Adipose tissue (tissue), 3 donors: ENCODE measurements at places on chromosomes 7 and 10. TPM values are rescaled to one million over a fixed set of nuclear protein-coding genes. Genes with fewer than 3 reads are reported as not detected.

HTR5A gene
- polyA plus RNA-seq: not detected

RPEL1 gene
- polyA plus RNA-seq: not detected

ZNF786 gene
- polyA plus RNA-seq: 1.5 TPM

DDX56 gene
- 30.3 TPM for polyA plus RNA-seq
